ENCODE measurements at places on chromosomes 11 and 22. TPM values are rescaled to one million over a fixed set of nuclear protein-coding genes. Genes with fewer than 3 reads are reported as not detected.

DNA sequence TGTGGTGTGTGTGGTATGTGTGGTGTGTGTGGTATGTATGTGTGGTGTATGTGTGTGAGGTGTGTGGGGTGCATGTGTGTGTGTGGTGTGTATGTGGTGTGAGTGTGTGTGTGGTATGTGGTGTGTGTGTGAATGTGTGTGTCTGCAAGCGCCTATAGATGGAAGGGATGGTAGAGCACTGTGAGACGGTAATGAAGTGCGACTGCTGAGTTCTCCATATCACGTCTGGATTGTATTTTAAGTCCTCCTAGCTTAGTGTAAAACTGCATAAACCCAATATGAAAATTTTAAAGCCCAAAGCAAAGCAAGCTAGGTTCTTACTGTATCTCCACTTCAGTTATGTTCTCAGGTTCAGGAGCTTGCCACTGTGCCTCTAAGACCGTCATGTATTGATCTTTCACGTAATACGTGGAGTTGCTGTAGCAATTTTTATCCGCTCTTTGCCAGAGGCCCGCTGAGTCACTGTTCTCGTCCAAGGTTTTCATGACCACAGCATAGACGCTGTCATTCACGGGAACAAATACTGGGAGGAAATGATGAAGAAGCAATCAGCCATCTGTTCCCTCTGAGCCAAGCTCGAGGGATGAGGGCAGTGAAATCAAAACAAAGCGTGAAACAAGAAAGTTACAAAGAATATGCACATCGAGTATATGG lies 5.5 kb downstream of the PLET1 start:
- no peak for DNase-seq

DNA sequence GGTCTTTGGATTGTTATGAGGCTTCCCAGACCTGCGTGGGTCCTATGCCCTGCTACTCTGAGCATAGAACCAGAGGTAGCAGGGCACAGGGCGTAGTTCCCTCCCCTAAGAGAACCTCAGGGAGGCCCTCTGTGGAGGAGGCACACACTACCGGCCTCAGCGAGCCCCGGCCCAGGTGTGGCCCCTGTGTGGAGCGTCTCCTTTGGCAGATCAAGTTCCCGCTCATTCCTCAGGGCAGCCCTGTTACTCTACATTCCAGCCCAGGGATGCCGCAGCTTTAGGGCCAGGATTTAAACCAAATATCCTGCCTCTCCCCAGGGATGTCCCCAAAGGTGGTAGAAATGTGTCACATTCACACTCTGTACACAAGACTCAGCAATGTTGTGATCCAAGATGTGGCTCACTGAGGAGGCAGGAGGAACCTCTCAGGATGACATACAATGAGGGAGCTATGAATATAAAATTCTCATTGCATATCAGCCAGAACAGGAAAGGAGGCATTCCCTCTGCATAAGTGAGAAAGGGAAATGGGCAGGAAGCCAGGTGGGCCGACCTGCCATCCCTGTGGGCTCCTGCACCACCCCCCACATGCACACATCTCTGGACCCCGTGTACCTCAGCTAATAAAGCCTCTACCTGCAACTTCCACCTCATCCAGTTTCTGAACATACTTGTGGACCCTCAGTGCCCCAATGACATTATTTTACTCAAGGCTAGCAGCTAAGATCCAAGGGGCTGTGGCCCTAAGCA lies 131.9 kb upstream of the TEAD1 start:
- no peak for DNase-seq

DNA sequence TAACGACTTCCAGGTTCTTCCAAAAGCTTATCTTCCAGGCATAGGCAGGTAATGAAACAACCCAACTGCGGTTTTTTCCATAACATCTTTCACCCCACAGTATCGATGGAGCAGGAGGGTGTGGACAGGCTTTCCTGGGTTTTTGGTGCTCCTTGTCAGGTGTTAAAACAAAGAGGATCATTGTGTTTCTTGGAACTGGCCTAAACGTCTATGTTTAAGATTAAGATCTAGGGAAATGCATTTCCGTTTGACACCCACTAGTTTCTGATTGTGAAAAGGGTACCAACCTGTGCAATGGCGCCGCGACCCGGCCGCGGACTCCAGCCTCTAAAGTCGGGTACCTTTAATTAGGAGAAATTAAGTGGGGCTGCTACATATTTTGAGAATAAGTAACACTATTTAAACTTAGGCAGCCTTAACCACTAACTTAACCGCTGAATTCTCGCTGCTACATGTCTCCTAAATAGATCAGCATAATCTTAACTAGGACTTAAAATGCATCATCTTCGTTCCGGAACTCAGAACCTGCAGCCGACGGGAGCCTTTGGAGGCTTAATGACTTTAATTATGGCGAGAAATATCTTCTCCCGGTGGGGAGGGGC lies 31.5 kb downstream of the C22orf31 start:
- DNase-seq, result no peak

DNA sequence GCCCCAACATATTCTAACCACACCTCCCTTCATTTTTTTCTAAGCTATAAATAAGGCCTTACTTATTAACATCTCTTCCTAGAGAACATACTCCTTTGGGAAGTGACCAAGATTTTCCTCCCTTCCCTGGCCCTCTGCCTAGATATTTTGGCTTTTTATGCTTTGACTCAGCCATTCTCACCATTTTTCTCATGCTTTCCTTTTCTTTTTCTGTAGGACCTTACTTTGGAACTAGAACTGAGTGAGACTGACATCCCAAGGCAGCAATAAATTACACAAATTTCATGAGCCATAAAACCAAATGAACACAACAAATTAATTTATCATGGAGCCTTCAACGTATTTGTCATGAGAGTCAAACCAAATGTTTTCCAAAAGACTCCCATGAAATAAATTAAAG lies 142.7 kb upstream of the CTSC start:
- no peak for DNase-seq

GRCh38 chr11:61752925-61753521 lies 587 bp downstream of the MYRF start:
- DNase-seq, result no peak

DNA sequence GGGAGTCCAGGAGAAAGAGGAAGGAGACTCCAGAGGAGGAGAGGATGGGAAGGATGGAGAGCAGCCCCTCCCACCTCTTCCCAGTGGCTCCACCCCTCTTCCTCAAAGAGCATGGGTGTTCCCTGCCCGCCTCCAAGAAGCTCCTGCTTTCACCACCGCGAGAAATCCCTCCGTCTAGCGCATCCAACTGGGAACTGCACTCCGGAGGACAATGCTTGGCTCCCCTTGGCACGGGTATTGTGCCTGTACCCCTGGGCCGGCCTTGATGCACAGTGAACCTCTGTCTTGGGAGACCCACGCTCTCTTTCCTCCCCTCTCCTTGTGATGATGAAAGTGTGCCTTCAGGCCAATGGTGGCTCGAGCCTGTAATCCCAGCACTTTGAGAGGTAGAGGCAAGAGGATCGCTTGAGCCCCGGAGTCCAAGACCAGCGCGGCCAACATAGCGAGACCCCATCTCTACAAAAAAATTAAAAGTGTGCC lies 14.9 kb upstream of the ADA2 start:
- DNase-seq, result no peak

GRCh38 chr11:34267417-34267816 lies 90.4 kb downstream of the ABTB2 start:
- no peak for DNase-seq

DNA sequence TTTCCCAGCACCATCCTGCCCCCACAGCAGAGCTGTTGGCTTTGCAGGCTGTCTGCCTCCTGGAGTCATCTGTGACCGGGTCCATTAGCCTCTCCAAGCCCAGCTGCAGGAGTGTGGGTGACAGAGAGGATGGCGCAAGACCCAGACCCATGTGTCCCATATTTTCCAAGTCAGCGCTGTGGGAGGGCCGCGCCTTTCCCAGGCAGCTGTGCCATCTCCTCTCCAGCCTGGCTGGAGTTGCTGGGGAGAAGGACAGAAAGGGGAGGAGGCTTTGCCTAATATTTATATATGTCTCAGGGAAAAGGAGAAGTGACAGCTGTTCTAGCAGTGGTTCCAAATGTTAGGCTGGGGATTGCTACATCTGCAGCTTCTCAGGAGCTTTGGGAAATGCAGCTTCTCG lies 15.7 kb downstream of the DTX4 start:
- no peak for DNase-seq

DNA sequence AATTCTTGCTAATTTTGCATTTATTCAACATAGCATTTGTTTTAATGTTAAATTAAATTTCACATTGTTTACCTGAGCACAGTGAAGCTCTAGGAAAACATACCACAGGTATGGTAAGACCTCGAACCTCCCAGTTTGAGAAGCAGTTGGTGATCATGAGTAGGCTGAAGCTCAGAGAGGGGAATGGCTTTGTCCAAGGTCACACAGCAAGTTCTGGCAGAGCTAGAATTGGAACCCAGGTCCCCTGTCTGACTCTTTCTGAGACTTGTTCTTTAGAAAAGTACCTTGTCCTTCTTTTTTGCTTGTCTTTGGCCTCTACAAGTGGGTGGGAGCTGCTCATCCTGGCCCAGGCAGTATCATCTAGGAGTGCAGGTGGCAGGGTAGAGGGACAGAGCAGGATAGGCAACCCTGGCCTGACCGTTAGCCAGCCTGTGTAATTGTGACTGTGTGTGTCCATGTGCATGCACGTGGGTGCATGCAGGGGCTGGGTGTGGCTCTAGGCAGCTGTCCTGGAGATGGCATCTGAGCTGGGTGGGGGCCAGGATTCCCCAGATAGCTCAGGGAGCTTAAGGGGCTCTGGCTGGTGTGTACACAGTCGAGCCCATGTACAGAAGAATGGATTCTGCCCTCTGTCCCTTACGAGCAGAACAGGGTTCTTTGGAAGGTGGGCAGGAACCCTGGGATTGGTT lies 21.6 kb downstream of the PHLDB1 start:
- DNase-seq, result no peak

- DNase-seq, result no peak
Measured at GRCh38 chr11:73201249-73201648, 16.8 kb upstream of the P2RY2 start.

The APLNR gene
- 71.1 TPM for polyA plus RNA-seq
